ENCODE measurements at places on chromosomes 1 and 21.

- no peak for DNase-seq
Observed at GRCh38 chr1:217273866-217274265, 357.0 kb downstream of the GPATCH2 start.

DNA sequence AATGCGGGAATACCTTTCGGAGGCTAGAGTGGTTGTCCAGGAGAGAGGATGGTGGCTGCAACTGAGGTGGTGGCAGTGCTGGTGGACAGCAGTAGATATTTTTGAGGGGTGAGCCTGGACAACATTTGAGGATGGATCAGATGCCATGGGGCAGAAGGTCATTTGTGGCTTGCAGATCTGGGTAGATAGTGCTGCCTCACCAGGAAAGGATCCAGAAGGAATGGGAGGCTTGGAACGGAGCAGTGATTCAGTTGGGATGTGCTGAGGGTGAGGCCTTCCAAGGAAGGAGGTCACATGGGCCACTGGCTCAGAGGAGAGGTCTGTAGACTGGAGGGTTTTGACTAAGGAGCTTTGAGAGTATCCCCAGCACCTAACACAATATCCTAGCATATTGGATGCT is 110.8 kb upstream of the KAZN start:
- DNase-seq = no peak

DNA sequence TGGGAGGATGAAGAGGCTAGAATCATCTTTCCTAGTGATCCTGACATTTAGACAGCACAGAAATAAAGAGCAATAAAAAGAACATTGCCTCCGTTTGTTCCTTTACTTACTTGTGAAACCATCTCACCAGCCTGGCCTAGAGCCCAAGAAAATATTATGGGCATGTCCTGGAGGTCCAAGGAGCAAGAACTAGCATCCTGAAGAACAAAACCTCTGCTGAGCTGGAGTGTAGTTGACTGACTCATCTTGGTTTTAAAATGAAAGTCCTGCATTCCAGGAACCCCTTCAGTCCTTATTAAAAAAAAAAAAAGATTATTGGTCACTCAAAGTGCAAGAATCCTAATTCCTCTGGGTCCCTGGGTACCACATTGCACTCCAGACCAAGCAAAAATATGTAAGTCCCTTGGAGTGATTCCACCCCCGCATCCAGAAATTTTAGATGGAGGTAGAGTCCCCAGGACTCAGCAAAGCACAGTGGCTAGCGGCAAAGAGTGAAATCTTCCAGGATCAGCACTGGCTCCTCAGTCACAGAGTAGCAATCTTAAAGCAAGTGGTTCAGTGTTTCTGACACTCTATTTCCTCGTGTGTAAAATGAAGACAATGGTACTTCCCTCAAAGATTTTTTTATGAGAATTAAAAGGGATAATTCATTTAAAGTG is 7.0 kb downstream of the SMCP start:
- DNase-seq = no peak

DNA sequence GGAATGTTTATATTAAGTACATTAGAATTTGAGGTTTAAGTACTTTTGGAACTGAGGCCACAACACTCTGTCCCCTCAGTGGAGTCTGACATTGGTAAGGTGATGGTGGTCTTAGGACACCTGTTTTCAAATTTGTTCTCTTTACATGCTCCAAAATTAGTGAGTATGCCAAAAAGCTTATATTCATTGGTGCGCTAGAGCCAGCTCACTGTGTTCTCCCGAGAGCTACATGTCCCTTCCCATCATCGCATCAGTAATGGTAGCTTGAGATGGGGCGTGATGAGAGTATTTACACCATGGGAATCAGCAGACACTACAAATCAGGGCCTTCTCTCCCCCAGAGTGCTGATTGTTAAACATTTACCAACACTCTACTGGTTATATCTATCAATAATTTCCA is 19.5 kb downstream of the ETS2 start:
- no peak for DNase-seq

DNA sequence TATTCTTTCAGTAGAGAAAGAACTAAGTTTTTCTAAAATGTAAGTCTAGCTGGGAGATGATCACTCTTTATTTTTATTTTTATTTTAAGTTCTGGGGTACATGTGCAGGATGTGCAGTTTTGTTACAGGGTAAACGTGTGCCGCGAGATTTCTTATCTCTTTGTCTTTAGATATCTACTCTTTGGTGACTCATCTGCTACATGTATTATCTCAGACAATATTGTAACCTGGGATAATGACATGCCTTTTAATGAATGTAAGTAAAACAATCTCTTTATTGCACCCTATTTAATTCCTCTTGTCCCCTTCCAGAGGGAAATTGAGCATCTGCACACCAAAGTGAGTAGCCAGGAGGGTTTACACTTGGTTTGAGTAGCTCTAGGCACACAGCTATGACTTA is 9.4 kb downstream of the CR2 start:
- DNase-seq = no peak

- no peak for DNase-seq
Observed at GRCh38 chr1:193562121-193562520, 375.7 kb upstream of the B3GALT2 start.

DNA sequence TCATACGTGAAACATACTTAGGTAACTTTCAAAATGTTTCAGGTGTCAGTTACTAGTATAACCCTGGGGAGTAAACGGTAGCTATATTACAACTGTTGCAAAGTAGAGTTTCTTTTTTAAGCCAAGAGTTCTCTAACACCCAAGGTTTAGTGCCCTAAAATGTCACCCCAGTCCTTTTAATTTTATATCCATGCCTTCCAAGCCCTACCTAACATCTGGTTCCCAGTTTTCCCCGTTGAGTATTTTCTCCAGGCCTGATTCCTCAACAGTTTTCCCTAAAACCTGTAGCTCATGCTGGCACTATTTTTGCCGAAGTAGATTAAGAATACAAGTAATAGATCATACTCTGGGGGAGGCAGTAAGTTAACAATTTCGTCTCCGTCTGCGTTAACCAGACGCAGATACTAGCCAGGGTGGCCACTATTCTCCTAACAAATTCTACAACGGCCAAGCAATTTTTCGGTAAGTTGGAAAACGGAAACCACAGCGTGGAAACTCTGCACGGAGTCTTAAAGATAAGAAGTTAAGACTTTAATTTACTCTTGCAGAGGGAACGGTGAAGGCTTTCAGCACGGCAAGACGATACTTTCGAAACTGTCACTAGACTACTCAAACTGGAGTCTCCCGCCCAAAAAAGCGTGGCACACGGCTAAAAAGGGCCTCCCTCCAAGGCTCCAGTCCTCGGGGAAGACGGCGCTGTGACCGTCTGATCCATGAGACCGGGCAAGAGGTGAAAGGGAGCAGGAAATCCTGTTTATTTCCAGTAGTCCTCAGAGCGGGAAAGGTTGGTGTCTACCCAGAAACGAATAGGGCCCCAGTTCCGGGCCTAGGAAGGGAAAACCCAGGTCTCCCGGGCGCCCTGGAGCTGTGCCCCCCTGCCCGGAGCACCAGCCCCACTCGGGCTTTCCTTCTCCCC is 945 bp downstream of the SRSF4 start:
- DNase-seq = no peak

- no peak for DNase-seq
Observed at GRCh38 chr1:206563367-206564207, 48.7 kb downstream of the EIF2D start.

DNA sequence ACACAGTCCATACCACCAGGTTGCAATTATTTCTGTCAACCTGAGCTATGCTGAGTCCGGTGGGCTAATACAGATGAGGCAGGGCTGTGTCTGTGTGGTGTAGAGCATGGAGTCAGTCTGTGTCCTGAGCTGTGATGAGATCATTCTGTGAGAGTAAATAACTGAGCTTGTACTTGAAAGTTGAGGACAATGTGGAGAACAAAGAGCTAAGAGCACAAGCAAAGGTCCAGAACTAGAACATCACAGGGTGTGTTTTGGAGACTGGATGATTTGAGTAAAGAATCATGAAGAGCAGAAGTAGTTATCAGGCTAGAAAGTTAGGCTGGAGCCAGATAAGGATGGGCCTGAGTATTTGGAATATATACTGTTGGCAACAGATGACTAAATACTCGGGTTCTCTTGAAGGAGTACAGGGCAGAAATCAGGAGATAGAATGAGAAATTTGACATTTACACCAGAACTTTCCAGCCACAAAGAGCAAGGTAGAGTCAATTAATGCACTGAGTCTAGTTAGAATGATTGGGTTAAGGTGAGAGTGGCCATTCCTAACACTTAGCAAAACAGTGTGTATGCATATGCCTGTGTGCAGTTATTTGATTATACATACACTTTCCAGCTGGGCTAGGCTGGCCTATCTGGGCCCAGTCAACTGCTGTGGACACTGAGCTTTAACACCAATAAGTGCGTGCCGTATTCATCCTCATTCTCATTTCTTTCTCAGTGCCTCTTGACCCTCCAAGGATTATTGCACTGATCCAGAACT is 48.8 kb downstream of the LEPR start:
- no peak for DNase-seq

- DNase-seq = no peak
Observed at GRCh38 chr1:9292361-9293240, at the start of gene SPSB1. Gene SPSB1, plus strand, starts transcription at chr1:9292894. Its CDS starts 62,998 bp downstream, at chr1:9355892.

DNA sequence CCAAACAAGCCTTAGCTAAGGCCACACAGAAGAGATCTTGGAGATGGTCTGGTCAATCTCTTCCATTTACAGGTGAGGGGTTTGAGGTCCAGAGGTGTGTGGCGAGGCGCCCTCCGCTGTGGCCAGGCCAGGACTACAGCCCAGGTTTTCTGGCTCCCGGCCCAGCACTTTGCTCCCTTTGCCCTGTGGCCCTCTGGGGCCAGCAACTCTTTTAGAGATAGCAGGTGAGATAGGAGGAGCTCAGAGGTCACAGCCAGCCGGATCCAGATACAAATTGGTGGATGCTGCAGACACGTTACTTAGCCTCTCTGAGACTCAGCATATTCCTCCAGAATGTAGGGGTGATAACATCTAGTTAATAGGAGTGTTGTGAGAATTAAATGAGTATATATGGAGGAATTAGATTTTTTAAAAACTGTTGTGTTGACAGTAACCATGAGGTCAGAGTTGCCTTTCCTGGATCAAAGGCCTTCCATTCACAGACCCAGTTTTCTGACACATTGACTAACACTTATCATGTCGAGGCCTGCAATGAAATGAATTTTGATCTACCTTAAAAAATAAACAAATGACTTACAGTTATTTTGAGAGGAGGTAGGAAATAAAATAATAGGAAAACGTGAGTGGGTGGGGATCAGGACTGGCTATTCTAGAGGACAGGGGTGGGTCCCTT is 16.6 kb downstream of the TEX35 start:
- no peak for DNase-seq

DNA sequence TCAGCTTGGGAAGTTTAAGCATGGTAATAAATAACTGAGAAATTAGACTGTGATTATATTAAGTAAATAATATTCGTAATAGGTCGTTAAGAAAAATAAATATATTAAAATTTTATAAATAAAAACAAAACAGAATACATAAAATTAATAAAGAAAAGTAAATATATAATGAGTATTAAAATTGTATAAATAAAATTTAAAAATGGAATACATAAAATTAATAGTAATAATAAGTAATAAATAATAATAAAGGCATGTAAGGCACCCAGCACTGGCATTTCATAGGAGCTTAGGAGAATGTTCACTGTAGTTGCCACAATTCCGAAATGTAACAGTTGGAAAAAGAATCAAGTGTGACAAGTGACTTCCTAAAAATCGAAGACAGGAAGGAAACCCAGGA is 45.8 kb upstream of the FHAD1 start:
- no peak for DNase-seq

- no peak for DNase-seq
Observed at GRCh38 chr1:235074523-235075047, 54.1 kb downstream of the TOMM20 start.

GRCh38 chr1:102529446-102529845 is 532.7 kb upstream of the OLFM3 start:
- no peak for DNase-seq

GRCh38 chr1:50976111-50976889 is 6.3 kb downstream of the CDKN2C start:
- DNase-seq = no peak

- DNase-seq = no peak
Observed at GRCh38 chr1:221268295-221268694, 389.1 kb downstream of the HLX start.

DNA sequence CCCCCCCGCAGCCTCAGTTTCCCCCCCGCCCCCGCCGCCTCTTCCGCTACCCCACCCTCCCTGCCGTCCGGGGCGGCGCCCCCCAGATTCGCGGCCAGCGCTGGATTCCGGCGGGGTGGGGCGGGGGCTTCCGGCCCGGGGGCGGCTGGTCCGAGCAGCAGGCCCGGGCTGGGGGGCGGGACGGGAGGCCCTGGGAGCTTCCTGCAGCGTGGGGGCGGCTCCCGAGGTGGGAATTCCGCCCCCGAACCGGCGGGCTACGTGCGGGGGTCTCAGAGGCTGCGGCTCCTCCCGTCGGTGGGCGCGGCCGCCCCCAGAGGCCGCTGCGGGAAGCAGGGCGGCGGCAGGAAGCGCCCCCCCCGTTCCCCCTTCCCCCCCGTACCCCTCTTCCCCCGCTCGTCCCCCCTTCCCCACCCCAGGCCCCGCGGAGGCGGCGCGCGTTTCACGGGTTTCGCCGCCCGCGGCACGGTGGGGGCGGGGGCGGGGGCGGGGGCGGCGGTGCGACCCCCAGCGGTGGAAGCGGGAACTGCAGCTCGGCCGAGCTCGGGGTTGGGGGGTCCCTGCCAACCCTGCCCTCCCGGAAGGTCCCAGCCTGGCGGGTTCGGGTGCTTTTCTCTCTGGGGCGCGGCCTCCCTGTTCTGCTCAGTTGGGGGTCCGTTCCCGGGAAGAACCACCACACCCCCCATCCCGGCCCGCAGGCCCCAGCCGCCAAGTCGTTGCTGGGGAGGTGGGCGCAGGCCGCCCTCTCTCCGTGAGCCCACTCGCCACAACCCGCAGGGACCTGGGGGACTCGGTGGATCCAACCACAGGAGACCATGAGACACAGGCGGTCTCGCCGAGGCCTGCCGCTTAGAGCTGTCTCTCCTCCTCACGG is 76.3 kb downstream of the MORN1 start:
- DNase-seq = no peak

- DNase-seq = no peak
Observed at GRCh38 chr1:159428536-159428935, 3.5 kb upstream of the OR10J4 start.

- DNase-seq = no peak
Observed at GRCh38 chr21:21028275-21028820, 30.1 kb downstream of the NCAM2 start.

GRCh38 chr1:156232201-156232894 is 9.6 kb upstream of the BGLAP start:
- DNase-seq = no peak

DNA sequence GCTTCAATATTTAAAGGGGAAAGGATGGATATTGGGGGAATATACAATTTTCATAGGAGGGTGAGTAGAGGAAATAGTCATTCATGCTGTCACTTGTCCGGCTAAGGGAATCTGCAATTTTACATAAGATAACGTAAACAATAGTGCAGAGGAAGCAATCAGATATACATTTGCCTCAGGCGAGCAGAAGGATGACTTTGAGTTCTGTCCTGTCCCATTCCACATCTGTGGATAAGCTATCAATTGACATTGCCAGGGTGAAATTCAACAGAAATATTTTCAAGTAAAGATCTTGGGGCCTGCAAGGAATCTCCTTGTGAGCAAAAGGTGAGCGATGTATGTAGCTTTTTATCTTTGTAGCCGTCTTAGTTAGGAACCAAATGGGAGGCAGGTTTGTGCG is 32.6 kb downstream of the EVA1C start:
- DNase-seq = no peak

Measured in cortex of kidney (tissue), 1 donor.